ENCODE measurements at places on chromosomes 16 and 17. TPM values are rescaled to one million over a fixed set of nuclear protein-coding genes. Genes with fewer than 3 reads are reported as not detected.

Gene TNFSF12
- total RNA-seq: 37.4 TPM

Gene FAM20A
- 5.0 TPM for total RNA-seq

Gene NOS2
- 0.69 TPM for total RNA-seq

Gene CES5A
- total RNA-seq: not detected

Gene CIBAR2
- 2.4 TPM for total RNA-seq

Gene EME1
- total RNA-seq: 1.9 TPM

Gene MYH13
- total RNA-seq: 0.06 TPM

Gene BCO1
- total RNA-seq: not detected

Measured in spleen (tissue), 13 donors.